ENCODE measurements at places on chromosomes 13 and 19. TPM values are rescaled to one million over a fixed set of nuclear protein-coding genes. Genes with fewer than 3 reads are reported as not detected.

- DNase-seq, result no peak
Observed at GRCh38 chr19:40461669-40462221, 3.8 kb downstream of the BLVRB start.

GRCh38 chr13:61670384-61671161, 254.9 kb upstream of the PCDH20 start:
- DNase-seq, result no peak

DNA sequence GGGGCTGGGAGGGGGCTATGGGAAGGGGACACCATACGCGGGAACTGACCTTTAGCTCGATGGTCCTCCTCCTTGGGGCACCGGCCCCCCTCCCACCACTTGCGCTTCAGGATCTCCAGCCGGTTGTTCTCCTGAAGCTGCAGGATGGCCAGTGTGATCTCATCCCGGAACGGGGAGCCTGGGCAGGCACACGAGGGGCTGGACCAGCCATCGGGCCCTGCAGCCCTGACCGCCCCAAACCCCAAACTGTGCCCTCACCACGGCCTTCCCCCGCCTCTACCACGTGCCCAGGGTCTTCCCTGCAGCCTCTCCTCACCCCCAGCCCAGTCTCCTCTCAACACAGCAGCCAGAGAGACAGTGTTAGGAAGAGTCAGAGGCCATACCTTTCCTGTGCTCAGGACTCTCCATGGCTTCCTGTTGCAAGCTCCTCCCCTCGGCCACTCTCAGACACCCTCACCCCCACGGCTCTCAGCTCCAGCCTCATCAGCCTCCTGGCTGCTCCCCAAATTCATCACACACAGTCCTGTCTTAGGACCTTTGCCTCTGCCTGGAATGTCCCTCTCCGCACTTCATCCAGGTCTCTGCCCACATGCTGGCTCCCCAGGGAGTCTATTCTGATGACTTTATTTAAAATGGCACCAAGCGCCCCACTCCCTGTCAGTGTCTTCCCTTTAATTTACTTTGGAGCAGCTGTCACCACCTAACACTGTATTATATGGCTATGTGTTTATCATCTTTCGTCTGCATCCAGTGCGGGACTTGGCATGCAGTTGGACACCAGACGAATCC, 9.7 kb upstream of the ATP1A3 start:
- no peak for DNase-seq

The GRIK5 gene
- total RNA-seq, result 79.1 TPM

Data from glutamatergic neuron (in vitro differentiated cells).